Thoracic aorta (tissue), 2 donors: ENCODE measurements at places on chromosomes 7 and 10.

- DNase-seq, result no peak
These were observed at the start of gene TRIL for GRCh38 chr7:28958235-28958979. Gene TRIL, minus strand, starts transcription at chr7:28958330. Its CDS starts 284 bp downstream, at chr7:28958046.

DNA sequence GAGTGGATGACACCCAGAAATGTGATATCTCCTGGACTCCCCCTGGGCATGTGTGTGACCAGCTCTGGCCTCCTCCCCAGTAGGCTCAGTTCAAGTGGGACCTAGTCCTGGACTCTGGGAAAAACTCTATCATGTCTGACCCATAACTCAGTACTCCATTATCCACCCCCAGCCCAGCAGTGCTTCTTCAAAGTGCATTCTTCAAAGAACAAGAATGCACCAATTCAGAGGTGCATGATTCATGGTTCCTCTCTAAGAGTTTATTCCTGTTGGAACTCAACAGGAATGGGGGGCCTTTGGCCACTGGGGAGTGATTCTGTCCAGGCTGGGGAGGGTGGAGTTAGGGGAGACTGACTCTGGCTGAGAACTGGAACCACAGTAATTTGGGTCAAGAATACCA is 173.6 kb upstream of the CXCL12 start:
- no peak for DNase-seq

DNA sequence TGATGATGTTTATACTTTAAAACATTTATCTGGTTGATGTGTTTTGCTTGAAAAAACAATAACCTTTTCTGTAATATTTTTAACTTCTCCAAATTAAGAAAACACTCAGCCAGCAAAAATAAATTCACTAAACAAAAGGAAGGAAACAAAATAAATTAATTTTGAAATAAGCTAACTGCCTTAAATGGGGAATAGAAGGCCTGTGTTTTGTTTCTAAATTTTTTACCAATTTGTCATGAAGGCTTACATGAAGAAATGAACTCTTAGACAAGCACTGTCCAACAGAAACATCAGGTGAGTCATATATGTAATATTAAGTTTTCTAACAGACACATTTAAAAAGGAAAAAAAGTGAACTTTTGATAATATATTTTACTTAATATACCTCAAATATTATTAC is 68.5 kb downstream of the LRRN3 start:
- no peak for DNase-seq

DNA sequence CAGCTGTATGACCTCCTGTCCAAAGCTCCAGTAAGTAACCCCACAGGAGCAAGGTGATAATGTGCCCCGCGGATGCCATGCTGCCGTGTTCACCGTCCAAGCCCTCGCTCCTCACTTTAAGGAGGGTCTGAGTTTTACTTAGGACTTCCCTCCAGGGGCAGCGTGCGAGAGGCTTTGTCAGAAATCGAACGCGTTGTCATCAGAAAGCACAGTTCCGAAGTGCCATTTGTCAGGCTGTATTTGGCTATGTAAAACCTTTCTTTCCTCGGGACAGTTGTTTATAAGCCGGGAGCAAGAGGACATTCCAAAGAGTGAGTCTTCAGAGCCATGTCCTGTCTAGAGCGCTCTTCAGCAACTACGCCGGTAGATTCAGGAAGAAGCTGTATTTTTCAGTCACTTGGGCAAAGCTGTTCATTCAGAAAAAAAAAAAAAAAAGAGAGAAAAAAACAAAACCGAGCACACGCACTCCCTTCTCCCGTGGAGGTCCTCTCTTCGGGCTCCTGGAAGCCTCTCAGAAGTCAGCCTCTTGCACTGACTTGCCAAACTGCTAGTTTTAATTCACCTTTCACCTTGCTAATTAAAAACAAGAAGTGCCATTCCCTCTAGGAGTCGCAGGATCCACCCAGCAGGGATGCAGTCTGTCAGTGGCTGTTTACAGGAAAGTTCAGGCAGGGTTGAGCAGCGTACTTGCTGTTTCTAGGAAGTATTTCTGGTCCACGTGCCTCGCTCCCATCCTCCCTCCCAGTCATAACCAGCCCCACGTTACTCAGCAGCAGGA is at the start of gene SEMA3E:
Gene SEMA3E (minus strand): TSS at position 676 of the 778 bp plus-strand sequence.
- DNase-seq, result no peak

DNA sequence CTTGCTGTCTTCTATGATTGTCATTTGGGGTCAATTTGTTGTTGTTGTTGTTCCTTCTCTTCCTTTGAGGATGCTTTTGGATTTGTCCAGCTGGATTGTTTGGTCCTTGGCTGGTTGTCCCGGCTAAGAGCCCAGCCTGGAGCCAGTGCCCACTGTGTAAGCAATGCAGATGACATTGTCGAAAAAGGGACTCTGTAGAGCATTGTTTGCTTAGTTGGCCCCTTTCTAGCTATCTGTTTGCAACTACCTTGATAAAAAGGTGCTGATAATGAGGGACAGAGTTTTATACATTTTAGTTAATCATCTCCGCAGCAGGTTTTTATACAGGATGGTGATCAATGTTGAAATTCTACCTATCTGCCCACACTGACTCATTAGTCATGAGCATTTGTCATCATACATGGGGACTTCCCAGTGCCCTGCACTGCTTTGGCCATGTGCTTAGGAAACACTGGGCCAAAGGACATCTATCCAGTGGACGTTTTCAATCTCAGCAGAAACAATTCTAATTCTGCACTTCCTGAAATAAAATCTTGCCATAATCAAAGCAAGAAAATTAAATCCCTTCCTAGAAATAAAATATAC is 311.9 kb downstream of the GRM8 start:
- DNase-seq, result no peak

- no peak for DNase-seq
These were observed 380.1 kb downstream of the HPSE2 start for GRCh38 chr10:98855403-98856189.

DNA sequence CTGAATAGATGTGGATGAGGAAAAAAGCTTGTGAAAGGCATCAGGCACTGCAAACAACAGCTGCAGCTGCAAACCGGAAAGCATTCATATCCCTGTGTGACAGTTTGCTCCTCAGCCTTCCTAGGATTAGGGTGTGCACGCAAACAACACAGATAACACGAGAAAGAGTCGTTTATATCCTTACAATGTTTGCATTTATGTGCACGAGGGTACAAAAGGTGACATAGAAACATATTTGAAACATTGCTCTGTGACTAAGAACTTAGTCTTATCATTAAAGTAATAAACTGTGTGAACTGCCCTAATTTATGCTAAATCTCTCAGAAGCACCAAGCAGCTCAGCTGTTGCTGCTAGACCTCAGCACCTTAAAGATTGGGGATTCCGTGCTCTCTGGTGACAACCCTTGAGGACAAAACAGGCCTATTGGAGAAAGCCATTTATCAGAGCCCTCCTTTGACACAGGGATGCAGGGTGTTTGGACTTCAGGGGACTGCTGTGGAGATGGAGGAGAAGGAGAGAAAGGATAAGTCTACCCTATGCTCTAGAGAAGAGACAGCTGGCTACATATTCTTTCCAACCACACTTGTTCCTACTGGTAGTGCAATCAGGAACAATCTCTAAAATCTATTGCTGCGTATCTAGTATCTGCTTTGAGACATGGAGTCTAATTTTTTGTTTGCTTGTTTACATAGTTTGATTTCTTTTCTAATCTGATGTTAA is 176.2 kb downstream of the GNAT3 start:
- DNase-seq, result no peak

- DNase-seq, result no peak
These were observed 3.7 kb downstream of the STX1A start for GRCh38 chr7:73715648-73716317.

DNA sequence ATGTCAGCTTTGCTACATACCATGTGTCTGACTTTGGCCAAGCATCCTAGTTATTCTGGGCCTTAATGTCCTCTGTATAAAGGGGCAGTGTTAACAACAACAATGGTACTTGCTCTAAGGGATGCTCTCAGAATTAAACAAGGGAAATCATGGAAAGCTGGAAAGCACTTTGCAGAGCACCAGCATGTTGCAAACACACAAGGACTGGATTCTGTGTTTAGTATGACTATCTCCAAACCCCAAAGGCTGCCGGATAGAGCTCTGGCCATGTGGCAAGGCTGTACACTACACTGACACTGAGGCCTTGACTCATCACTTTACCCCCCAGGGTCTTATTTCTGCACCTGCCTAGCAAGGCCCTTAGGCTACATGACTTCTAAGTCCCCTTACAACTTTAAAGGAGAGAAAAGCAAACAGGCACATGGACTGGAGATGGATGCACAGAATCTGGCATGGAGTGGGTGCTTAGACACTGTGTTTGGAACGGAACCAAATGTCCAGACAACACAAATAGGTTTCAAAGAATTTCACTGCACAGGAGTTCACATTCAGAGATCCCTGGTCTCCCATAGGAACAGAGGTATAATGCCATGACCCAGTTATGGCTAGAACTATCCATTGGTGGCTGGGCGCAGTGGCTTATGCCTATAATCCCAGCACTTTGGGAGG is 74.6 kb downstream of the FAM13C start:
- no peak for DNase-seq

- DNase-seq, result no peak
These were observed 31.5 kb downstream of the ACTA2 start for GRCh38 chr10:88920986-88921593.

DNA sequence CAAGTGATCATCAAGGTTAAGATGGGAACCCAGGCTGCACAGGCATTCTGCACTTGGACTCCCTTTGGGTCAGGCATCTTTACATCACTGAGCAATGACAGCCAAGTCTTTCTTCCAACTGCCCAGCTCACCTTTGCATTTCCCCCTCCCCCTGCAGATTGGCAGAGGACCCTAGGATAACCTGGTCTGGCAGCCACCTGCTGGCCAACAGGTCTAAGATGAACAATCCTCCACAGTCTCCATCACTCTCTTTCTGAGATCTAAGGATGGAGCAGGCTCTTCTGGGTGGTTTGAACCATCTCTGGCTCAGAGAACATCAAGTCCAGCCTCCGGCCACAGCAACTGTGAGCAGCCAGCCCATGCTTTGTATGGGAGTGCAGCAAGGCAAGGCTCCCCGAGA is 75.8 kb downstream of the RAB11FIP2 start:
- DNase-seq, result no peak

- no peak for DNase-seq
These were observed 472.3 kb upstream of the VSTM2A start for GRCh38 chr7:54069843-54070242.

- no peak for DNase-seq
These were observed 101.4 kb downstream of the TBXAS1 start for GRCh38 chr7:139930286-139930965.

DNA sequence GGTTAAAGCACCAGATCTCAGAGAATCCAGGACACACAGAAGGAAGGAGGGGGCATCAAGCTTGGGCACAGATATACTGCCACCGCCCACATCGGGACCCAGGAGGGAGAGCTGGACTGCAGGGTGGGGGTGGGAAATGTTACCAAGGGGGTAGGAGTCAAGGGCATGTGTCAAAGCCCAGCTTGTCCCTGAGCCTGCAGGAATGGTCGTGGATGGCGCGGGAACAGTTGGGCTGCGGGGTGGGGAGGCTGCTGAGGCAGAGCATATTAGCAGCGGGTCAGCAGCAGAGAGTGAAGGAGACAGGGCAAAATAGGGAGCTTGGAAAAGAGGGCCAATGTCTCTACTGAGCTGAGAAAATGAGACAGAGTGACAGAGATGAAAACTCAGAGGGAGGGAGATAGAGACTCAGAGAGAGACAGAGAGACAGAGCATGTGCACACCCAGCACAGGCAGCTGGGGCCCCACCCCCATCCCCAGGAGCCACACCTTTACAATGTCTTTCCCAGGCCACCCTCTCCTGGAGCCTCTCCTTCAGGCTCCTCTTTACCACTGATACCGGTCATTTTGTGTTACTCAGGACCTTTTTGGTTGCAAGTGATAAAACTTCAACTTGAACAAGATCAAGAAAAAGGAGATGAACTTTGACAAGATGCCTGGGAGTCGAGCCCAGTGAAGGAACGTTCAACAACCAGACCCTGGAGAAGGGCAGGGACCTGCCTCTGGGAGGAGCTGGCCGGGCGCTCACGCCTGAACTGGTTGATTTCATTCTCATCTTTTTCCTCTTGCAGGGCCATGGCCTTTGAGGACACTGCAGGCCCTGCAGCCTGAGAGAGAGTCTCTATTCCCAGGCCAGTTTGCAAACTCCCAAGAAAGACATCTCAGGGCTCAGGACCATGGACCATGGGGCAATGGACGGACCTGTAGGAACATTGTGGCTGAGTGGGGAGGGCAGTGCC is 50.0 kb downstream of the AOC1 start:
- DNase-seq, result no peak

DNA sequence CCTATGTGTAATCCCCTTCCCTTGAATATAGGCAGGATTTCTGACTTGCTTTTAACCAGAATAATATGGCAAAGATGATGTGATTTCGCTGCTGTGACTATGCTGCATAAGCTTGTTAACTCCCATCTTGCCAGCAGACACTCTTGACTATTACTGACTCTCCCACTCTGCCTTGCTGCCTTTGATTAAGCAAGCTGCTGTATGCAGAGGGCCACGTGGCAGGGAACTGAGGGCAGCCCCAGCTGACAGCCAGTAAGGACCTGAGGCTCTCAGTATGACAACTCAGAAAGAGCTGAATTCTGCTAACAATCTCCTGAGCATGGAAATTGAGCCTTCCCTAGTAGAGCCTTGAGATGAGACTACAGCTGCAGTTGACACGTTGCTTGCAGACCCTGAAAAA is 279.4 kb upstream of the CACNA2D1 start:
- DNase-seq, result no peak

GRCh38 chr7:110944966-110945644 is 145.8 kb upstream of the LRRN3 start:
- no peak for DNase-seq

GRCh38 chr10:64785816-64786215 is 1264.6 kb downstream of the REEP3 start:
- no peak for DNase-seq

DNA sequence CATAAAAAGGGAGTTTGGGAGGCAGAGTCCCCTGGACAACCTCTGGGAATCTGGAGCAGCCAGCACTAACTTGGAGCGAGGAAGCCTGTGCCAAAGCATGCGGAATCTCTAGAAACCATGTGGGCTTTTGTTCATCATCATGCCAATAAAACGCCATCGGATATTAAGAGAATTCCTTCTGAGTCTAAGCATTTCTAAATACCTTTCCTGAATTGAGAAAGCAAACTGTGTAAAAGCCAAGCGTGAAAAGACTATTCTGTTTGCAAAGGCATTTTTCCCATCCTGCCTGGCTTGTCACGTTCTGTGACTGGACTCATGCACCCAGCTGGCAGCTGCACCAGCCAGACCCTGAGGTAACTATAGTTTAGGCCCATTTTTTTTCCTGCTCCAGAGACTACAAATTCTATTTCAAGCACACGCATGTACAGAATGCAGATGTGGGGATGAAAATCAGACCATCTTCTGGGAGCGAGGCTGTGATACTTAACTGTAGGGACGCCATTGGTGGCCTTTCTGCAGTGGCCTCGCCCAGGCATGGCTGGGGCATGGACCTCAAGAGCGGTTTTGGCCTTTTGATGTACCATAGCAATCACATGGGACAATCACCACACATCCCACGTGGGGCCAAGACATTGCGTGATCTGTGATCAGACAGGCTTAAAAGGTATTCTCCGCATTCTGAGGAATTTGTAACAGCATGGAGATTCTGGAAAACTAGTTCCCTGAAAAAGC is 218.9 kb downstream of the KIAA1217 start:
- no peak for DNase-seq
